ENCODE measurements at places on chromosomes 1 and 21. TPM values are rescaled to one million over a fixed set of nuclear protein-coding genes. Genes with fewer than 3 reads are reported as not detected.

GRCh38 chr1:5502311-5503194 is 489.7 kb downstream of the NPHP4 start:
- peak; percentile 40 for DNase-seq

- peak; percentile 96 for DNase-seq
Observed at GRCh38 chr1:27366411-27367159, at the start of gene MAP3K6. TSS of gene MAP3K6 (minus strand) at chr1:27366961. CDS start at chr1:27366597, 364 bp downstream.

- no peak for DNase-seq
Observed at GRCh38 chr1:226233293-226233692, 9.8 kb downstream of the MIXL1 start.

DNA sequence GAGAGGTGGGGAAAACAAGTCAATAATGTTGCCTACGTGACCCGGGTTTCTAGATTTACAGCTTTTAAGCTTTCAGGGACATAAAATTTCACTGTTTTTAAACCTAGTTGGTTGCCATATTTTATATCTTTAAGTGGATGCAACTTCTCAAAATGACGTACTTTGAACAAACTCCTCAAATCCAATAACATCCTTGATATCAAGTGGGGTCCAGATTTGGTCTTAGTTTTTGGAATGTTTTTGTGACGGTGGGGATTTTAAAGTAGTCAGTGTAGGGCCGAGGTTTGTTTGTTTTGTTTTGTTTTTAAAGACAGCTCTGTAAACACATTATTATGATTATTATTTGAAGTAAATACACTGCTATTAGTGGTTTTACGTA is 453 bp downstream of the CDKN2C start:
- DNase-seq, result no peak

The LCE1E gene
- total RNA-seq, result not detected
